ENCODE measurements at places on chromosomes 3 and 15.
A peak's percentile ranks its signal among the peaks of the same experiment; 100 is the strongest.

DNA sequence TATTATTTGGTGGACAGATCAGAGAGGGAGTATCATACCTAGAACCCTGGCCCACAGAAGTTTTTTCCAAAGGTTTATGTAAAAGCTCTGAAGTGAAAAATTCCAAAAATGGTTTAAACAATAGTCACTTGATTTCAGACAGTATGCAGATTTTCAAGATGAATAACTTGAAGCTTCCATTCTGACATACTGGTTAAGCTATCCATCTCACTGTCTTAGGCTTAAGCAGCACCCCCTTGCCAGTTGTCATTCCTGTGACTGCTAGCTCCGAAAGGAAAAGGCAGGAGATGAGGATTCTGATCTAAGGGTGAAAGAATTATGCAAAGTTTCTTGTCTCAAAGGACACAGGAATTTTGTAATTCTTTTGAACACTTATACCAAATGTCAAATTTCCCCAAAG is 337.5 kb upstream of the THBS1 start:
- DNase-seq: no peak

- DNase-seq: no peak
Observed at GRCh38 chr3:119989981-119990655, 104.1 kb downstream of the GSK3B start.

DNA sequence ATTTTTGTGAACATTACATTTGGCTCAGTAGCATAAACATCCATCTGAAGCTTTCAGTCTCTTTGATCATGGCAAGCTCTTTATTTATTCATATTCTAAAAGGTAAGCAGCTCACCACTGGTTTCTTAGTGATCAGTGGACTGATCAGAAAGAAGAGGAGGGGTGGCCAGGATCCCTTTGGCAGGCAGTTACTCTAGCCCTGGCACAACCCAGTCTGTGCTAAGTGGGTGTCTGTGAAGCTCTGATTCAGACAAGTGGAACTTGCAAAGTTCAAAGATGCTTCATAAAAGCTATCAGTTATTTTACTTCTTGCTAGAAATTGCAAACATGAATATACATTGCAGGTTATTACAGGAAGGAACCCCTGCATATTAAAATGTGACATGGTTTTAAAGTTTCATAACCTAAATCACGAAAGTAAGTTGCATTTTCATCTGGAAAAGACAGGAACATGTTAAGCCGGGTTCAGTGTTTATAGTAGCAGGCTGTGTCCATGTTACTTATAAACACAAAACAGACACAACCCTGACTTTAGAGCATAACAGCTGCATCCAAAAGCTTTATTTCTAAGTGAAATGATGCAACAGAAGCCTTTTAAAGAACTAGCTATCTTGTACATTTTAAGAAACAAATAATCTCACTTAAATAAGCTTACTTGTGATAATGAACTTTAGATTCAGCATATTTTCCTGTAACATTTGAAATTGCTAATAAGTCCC is 785.3 kb downstream of the MCTP2 start:
- no peak for DNase-seq

GRCh38 chr3:183824761-183825455 is 469 bp downstream of the MAP6D1 start:
- no peak for DNase-seq

GRCh38 chr3:175041369-175041768 is 182.2 kb downstream of the NAALADL2 start:
- no peak for DNase-seq

GRCh38 chr3:126155819-126156218 is 24.6 kb downstream of the ALDH1L1 start:
- no peak for DNase-seq

- no peak for DNase-seq
Observed at GRCh38 chr3:36373084-36373483, 7.2 kb upstream of the STAC start.

- no peak for DNase-seq
Observed at GRCh38 chr3:44682182-44682896, 30.1 kb upstream of the ZNF502 start.

DNA sequence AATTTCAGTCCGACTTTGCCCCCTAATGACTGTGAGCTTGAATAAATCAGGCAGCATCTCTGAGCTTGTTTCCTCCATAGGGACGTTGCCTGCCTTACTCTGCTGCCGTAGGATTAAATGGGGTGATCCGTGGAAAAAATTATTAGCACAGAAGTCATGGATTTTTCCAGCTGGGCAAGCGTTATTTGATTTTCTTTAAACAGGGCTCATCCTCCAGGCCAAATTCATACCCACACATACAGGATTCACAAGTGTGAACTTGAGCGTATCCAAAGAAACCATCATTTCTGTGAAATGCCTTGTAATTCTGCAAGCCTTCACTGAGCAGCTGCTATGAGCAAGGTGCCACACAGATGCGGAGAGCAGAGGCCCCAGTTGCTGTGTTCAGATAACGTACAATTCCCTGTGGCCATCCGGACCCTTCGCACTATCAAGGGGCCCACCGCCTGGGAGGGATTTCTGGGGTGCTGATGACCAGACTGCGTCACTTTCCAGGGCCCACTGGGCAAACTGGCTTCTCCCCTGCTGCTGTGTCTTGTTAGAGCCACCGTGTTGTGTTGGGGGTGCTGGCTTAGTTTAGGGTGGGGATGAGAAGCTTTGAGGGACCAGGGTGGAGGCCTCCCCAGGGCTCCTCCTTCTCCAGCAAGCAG is 61.4 kb downstream of the MGLL start:
- no peak for DNase-seq

DNA sequence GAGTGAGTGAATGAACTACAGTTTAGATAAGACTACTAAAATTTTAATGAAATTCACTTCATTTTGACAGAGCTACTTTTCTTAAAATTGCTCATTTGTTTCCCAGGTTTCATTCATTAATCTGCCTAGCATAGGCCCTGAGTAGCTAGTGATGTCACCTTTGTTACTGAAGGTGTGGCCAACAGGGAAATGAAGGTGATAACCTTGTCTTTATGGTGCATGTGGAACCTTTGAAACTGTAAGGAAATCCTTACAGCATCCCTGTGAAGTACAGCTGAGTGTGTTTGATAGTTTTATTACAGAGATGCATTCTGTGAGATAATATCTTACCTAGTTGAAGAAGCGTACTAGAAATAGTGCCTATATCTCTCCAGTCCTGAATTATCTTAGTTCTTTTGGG is 112.9 kb downstream of the AKAP13 start:
- DNase-seq: no peak

GRCh38 chr15:65184305-65184867 is 756 bp downstream of the CLPX start:
- DNase-seq: peak; percentile 49

GRCh38 chr3:33061782-33062181 is 35.2 kb downstream of the GLB1 start:
- no peak for DNase-seq

GRCh38 chr3:125231895-125232294 is 19.3 kb upstream of the SLC12A8 start:
- no peak for DNase-seq

DNA sequence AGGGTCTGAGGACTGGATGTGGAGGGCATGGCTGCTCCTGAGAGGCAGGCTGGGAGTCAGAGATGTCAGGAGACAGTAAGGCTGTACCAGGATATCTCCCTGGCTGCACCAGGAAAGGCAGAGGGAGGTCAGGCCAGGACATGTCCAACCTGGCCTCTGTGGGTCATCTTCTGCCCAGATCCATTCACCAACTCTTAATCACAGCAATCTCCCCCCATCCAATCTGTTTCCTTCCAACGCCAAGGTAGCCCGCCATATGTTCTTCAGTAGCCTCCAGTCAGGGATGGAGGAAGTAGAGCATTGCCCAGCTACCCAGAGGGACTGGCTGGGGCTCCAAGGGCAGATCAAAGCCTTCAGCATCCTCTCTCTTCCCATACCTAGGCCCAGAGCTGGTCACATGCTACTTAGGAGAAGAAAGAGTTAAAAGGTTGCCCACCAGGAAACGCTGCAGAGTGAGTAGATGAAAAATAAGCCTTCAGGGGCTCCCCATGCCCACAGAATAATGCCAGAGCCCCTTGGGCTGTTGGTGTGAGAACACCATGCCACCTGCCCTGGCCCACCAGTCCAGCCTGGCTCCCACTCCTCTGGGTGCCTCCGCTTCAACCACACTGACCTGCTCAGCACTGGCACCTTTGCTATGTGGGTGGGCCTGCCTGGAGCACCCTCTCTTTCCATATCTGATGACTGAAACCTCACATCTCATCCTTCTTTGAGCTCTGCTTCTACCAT is 176.8 kb downstream of the MEGF11 start:
- no peak for DNase-seq
